ENCODE measurements at places on chromosomes 6 and 20.

DNA sequence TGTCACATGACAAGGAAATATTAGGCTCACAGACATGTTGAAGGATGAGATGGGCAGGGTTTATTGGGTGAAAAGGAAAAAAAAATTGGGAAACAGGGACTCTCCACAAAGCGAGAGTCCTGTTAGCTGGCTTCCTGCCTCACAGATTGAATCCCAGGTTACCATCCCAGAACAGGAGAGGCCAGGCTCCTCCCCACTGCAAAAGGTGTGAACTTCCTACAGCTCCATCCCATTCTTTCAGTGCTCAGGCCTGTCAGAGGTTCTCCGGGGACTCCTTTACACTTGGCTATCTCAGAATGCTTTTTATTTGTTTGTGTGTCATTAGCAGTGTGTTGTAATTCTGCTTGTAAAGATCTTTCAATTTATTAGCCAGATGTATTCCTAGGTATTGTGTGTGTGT, 115.1 kb downstream of the ADTRP start:
- no peak for DNase-seq

DNA sequence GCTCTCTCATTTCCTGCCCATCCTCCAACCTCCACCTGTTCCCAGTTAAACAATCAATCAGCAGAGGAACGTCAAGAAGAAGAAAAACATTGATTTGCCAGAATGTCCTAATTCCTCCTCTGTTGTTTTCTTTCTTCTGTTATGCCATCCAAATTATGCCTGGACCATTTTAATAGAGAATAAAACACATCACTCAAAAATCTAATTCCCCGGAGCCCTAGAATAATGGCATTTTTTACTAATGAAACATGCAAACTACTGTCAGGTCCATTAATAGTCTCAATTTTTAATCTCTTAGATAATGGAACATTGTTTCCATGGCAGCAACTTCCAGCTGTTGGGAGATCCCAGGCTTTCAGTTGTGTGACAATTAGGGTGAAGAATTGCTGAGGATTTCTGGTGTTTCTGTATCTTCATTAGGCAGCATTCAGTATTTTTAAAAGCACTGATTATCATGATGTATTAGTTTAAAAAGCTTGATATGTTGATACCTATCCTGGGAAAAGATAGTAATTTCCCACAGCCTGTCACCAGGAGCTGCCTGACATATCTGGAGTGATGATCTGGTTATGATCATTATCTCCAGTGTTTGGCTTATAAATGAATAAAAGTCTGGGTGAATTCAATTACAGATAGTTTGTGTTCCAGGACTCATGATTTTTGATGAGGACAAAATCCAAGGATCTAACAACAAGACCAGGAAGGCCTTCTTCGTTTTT, 209.8 kb downstream of the TPBG start:
- DNase-seq: no peak

DNA sequence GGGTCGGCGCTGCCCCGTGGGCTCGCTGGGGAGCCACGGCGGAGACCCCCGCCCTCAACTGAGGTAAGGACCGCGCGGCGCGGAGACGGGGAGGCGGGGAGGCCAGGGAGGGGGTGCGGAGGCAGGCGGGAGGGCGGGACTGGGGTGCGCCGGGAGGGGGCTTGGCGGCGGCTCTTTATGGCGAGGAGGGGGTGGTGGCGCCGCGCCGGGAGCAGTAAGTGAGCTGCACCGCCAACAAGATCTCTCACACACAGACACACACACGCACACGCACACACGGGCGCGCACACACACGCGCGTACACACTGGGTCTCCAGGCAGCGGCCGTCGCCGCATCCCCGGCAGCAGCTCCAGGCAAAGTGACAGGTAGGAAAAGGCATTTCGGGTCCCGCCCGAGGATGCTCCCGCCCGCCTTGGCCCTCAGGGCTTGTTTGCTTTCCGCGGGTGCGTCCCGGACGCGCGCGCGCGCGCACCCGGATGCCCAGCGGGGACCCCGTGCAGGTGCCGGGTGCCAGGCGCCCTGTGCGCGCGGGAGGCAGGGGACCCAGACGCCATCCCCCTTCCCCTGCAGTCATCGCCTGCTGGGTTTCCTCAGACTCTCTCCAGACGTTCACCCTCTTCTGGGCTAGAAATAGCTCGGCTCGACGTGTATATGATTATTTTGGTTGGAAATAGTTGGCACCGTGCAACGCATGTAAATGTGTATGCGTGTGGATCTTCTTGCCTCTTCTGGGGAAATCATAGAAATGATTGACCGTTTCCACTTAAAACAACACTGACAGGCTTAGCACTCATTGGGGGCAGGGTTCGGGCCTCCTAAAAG, at the start of gene PLCB4:
PLCB4 (plus strand) TSS at position 247 of the 823 bp plus-strand sequence. CDS start 238,728 bp downstream, outside the sequence.
- DNase-seq: no peak

DNA sequence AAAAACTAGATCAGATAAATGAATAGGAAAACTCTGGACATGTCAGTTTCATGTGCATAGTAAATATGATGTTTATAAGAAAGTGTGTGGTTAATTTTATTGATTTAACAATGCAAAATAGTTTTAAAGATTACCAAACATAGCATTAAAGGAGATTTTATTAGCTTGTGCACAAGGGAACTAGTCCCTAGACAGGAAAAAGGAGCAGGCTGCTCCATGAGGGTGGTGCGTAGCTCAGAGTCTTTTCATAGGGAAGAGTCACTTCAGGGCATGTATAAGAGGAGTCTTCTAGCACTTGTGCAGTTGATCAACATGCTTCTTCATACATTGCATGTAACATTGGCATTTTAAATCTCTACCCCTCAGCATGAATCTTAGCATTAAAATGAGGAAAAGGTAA, 835.8 kb downstream of the GRIK2 start:
- DNase-seq: no peak

GRCh38 chr6:150301846-150302519, 66.8 kb upstream of the IYD start:
- no peak for DNase-seq

GRCh38 chr6:80174900-80175572, 68.6 kb downstream of the BCKDHB start:
- DNase-seq: no peak

DNA sequence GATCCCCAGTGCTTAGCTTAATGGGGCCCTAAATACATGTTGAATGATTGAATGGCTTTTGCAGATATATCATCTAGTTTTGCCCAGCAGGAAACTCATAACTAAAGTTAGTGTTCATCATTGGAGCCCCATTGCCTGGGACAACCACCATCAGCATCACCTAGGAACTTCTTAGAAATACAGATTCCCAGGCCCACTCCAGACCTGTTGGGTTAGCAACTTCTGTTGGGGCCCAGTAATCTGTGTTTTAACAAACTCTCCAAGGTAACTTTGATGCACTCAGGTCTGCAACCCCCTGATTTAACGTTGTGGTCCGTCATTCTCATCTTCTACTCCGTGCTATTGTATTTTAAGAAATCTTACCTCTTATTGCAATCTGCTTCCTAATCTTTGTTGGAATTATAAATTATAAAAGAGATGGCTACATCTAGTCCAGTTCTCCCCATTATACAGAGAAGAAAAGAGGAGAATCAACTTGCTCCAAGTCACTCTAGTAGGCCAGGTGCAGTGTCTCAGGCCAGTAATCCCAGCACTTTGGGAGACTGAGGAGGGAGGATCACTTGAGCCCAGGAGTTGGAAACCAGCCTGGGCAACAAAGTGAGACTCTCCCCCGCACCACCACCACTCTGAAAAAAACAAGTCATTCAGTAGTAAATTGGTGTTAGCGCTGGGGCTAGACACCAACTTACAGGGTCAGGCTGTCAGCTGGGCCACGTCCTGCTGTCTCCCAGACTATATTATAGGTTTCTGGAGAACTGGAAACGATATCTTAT, 13.7 kb downstream of the FOXP4 start:
- DNase-seq: no peak

- no peak for DNase-seq
Measured at GRCh38 chr20:36645353-36645752, 643 bp downstream of the SLA2 start.

Data from iPS DF 6.9 (cell line).